Stimulated activated CD4-positive, alpha-beta T cell treated with anti-CD3 and anti-CD28 coated beads, Interleukin-1b, Interleukin-23, amount 100 ng/mL, for 1 hour (primary cell): ENCODE measurements at places on chromosomes 13 and 19.

DNA sequence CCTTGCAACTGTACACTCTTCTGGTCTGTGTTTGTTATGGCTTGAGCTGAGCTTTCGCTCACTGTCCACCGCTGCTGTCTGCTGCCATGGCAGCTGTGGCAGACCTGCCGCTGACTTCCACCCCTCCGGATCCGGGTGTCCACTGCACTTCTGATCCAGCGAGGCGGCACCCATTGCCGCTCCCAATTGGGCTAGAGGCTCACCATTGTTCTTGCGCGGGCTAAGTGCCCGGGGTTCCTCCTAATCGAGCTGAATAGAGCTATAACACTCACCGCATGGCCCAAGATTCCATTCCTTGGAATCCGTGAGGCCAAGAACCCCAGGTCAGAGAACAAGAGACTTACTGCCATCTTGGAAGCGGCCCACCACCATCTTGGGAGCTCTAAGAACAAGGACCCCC, 2.2 kb upstream of the PSMC4 start:
- no peak for DNase-seq

GRCh38 chr19:13043285-13043684, 48.0 kb downstream of the NFIX start:
- no peak for DNase-seq

GRCh38 chr19:1482361-1483130, 3.5 kb upstream of the C19orf25 start:
- DNase-seq: no peak

GRCh38 chr19:829129-829758, 1.6 kb downstream of the AZU1 start:
- DNase-seq: no peak

- DNase-seq: no peak
Measured at GRCh38 chr19:50795664-50796073, 5.5 kb downstream of the ACP4 start.

GRCh38 chr13:67481445-67481844, 251.3 kb upstream of the PCDH9 start:
- DNase-seq: no peak

DNA sequence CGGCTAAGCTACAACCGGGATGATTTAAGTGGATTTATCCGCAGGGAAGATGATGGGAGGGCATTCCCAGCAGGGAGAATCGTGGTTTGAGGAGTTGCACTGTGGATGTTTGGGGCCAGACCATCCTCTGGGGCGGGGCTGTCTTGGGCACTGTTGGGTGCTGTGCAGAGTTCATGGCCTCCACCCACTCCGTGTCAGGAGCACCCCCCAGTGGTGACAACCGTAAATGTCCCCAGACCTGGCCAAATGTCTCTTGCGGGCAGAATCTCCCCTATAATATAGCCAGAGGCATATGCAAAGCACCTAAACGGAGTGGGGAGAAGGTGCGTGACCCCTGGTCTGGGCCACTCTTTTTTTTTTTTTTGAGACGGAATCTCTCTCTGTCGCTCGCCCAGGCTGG, 40.2 kb downstream of the SMIM24 start:
- no peak for DNase-seq

- no peak for DNase-seq
Measured at GRCh38 chr13:32499538-32500210, 38.9 kb downstream of the N4BP2L2 start.

DNA sequence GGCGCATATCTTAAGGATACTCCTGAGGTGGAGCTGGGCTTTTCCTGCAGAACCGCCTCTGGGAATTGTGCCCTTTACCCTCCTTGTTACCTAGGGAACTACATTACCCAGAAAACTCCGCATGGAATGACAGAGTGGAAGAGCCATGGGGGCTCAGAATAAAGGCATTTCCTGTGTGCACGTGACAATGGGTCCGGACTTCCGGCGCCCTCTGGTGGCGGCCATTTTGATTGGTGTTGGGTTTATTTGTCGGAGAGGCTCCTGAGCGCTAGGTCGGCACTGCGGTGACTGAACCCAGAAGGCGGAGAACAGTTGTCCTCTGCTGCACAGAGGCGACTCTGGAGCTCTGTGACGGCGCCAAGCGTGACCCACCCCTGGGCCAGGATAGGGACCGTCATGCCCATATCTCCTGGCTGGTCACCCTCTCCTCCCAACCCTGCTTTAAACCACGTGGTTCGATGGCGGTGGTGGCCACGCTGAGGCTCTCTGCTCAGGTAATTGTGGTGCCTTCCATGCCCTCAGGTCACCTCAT, at the start of gene ZNF587B:
ZNF587B (plus strand) TSS at position 229 of the 532 bp plus-strand sequence; CDS start at position 459, 230 bp downstream.
- DNase-seq: no peak

DNA sequence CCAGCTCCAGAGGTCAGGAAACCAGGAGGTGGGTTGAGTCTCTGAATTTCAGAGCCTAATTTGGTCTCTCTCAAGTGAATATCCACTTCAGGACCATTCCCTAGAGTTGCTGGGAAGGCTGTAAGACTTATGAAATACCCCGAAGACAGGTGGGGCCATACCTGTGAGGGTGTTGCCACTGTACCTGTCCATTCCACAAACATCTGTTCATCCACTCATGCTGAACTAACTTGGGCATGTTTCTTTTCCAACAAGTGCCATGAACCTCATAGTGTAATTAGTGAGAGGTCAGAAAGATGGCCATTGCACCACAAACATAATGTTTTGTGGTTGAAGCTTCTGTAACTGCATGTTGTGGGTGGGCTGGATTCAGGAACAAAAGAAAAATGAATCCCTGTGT, 7.8 kb downstream of the ILF3 start:
- no peak for DNase-seq

DNA sequence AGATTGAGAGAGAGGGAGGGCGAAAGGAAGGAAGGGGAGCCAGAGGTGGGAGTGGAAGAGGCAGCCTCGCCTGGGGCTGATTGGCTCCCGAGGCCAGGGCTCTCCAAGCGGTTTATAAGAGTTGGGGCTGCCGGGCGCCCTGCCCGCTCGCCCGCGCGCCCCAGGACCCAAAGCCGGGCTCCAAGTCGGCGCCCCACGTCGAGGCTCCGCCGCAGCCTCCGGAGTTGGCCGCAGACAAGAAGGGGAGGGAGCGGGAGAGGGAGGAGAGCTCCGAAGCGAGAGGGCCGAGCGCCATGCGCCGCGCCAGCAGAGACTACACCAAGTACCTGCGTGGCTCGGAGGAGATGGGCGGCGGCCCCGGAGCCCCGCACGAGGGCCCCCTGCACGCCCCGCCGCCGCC, at the start of gene TNFSF11:
TNFSF11 (plus strand) TSS at position 142 of the 400 bp plus-strand sequence; CDS start at position 294, 152 bp downstream.
- no peak for DNase-seq

DNA sequence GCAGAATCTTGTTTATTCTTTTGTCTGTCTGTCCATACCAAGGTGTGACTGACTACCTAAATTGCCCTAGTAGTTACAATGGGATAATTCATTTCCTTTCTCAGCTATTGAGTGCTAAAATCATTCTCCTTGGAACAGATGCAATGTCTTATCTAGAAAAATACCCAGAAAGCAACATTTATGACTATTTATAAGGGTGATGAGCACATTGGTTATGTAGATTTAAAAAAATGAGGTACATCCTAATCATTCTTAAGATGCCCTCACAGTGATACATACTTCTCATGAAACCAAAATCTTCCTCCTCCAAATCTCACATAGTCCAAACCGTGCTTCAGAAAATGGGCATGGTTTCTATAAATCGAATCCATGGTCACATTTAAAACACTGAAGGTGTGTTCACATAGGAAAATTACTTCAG, 11.6 kb upstream of the UBE2L5 start:
- DNase-seq: no peak

- no peak for DNase-seq
Measured at GRCh38 chr13:113168211-113168610, 9.8 kb downstream of the PROZ start.

DNA sequence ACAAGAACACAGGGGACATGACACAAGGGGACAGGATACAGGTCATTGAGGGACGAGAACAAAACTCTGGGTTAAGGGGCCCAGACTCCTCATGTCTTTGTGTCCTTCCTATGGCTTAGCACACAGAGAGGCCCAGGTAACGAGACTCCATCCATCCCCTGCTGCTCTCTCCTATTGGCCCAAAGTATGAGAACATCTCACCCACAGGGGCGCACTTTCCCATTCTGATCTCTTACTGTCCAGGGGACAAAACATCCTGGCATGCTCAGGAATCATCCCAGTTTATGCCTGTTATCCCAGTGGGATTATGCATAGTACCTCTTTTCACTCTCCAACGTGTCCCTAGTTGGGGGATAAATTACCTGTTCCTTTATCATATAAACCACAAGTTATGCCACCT, 19.2 kb downstream of the C13orf42 start:
- DNase-seq: no peak

DNA sequence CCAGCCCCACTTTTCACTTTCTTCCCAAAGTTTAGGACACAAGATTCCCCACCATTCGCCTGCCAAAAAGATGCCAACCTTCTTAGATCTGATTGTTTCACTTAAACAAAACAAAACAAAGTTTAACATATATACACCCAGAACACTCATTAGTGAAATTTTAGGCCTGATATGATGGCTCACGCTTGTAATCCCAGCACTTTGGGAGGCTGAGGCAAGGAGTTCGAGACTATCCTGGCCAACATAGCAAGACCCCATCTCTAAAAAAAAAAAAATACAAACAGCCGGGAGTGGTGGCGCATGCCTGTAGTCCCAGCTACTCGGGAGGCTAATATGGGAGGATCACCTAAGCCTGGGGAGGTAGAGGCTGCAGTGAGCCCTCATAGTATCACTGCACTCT, 4.9 kb downstream of the PGPEP1 start:
- no peak for DNase-seq

- no peak for DNase-seq
Measured at GRCh38 chr13:28859717-28860116, 39.6 kb downstream of the MTUS2 start.

GRCh38 chr13:71068041-71068440, 799.0 kb downstream of the DACH1 start:
- no peak for DNase-seq

- DNase-seq: no peak
Measured at GRCh38 chr13:46489586-46490023, 63.4 kb upstream of the LRCH1 start.

DNA sequence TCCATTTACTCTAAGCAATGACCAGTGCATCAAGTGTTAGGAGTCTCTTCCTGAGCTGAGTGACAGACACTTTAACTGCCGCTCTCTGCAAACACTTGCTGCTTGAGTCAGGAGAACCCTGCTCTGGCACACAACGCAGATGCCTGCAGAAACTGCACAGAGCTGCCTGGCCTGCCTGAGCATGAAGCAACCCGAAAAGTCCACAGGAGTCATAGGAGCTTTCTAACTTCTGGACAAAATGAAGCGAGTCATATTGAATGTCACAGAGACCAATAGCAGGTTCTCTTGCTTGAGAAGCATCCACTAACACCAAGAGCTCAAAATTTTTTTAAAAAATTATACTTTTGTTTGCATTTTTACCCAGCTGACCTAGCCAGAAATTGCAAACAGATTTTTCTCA, 232.4 kb downstream of the LHFPL6 start:
- DNase-seq: no peak

DNA sequence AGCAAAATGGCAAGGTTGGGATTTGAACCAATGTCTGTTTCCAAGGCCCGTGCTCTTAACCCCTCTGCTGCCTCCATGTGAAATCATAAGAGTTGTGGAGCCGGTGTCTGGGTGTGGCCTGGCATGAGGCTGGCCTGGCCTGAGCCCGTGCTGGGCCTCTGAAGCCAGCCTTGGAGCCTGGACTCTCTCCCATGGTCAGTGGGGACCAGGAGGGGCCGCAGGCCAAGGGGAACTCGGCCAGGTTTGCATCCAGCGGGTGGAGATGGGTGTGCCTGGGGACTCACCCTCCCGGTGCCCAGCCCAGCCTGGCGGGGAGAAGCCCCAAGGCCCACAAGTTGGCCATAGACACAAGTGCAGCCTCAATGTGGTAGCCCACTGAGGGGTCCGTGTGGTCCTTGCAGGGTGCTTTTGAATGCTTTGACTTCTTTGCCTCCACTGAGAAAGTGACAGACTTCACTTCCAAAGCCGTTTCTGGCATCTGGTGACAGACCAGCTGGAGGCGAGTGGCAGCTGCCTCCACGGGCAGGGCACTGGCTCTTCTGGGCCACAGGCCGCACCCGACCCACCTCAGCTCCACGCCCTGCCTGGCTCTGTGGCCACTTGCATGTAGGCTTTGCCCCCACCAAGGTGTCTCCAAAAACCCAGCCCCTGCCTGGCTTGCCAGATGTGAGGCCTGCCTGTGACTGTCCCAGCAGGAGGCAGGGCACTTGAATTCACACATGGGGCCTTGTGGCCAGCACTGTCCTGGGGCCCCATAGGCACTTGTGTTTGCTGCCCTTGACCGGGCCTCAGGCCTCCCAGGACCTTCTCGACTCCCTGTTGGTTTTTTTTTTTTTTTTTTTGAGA, 26.2 kb upstream of the NCCRP1 start:
- no peak for DNase-seq

DNA sequence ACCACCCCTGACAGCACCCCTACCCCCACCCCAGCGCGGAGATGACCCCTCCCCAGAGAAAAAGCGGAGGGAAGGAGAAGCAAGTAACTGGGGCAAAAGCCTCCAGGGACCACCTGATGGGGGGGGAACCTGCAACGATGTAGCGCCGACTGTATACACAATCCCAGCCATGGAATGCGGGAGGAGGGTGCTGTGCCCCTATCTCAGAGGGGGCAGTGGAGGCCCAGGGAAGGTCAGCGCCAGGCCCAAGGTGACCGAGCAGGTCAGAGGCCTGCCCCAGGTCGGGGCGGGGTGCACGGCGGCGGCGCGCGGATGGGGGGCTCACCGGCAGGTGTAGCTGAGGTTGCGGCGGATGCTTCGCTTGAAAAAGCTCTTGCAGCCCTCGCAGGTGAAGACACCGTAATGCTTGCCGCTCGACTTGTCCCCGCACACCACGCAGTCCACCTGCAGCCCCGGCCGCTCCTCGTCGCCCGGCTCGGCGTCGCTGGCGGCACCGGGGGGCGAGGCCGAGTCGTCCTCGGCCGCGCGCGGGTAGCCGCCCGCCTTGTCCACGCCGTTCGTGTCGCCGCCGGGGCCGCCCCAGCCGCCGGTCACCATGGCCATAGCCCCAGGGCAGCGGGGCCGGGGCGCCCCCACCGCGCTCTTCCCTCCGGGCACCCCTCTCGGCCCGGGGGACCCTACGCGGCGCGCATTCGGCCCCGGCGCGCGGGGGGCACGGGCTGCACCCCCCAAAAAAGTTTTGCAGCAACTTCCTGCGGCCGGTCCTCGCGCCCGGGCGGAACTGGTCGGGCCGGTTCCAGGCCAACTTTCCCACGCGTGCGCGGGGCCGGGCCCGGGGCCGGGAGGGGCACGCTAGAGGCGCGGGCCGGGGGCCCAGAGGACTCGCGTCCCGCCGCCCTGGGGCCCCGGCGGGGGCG, 843 bp downstream of the NR2F6 start:
- no peak for DNase-seq

- no peak for DNase-seq
Measured at GRCh38 chr19:3849092-3849491, 19.7 kb downstream of the ZFR2 start.

DNA sequence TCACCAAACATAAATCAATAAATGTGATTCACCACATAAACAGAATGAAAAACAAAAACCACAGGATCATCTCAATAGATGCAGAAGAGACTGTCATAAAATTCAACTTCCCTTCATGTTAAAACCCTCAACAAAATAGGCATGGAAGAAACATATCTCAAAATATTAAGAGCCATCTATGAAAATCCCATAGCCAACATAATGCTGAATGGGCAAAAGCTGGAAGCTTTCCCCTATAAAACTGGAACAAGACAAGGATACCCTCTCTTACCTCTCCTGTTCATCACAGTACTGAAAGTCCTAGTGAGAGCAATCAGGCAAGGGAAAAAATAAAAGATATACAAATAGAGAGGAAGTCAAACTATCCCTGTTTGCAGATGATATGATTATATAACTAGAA, 806.1 kb upstream of the MIR17HG start:
- no peak for DNase-seq
